ENCODE measurements at places on chromosomes 3 and 15. TPM values are rescaled to one million over a fixed set of nuclear protein-coding genes. Genes with fewer than 3 reads are reported as not detected.

DNA sequence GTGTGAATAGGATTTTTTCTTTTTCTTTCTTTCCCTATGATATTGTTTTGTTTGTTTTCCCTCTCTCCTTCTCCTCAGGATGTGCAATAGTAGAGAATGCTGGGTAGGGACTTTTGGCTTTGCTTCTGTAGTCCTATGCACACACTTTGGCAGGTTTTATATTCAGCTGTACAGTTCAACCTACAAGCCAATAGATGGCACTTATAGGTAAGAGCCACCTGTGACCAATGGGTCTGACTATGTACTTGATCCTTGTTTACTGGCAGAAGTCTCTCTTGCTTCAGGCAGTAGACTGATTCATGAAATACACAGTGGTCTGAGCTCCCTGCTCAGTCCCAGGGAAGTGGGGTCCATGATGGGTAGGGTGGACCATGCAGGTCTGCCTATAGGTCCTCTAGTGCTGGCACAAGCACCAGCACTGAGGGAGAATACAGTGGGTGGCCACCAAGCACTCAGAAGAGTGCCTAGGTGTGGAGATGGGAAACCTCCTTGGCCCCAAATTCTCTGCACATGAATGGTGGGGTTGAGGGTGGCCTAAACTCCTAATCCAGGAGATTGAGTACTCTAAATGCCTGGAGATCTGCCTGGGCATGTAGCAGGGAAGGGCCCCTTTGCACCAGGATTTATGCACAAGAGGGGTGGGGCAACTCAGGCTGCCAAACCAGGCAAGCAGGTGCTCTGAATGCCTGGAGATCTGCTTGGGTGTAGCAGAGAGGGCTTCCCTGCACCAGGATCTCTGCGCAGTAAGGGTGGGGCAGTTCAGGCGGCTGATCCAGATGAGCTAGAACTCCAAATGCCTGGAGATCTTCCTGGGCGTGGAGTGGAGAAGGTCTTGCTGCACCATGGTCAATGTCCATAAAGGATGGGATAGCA lies 176.1 kb downstream of the DOCK3 start:
- H3K4me3 ChIP-seq, result no peak overlapping the region
- no peaks in the 10 kb centered on the region for H3K27me3 ChIP-seq
- DNase-seq, result no peak
- H3K36me3 ChIP-seq, result no peaks in the 10 kb centered on the region

SMCO1 gene
- 0.05 TPM for total RNA-seq

PLCB2 gene
- 10.6 TPM for total RNA-seq

GOLGA6B gene
- 0.05 TPM for total RNA-seq

MYL3 gene
- total RNA-seq, result 0.51 TPM

DNA sequence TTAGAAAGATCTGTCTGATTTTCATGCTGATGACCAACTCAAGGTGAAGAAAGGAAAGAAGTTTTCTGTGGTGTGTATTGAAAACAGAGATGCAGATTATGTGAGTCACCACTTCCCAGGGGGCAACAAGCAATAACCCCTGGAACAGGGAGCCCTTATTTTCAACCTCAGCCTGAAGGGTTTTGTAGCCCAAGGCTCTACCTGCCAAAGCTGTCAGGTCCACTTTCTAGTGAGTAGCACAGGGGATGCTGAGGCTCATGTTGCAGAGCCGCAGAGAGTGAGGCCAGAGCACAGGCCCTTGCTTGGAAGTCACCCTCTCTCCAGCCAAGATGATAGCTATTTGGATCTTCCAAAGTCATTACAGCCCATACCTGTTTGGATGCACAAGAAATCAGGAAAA lies 152.2 kb upstream of the SLC24A5 start:
- no peaks in the 10 kb centered on the region for H3K4me1 ChIP-seq
- H3K4me3 ChIP-seq, result no peak overlapping the region
- H3K27me3 ChIP-seq, result no peaks in the 10 kb centered on the region
- DNase-seq, result no peak
- no peak overlapping the region for H3K27ac ChIP-seq
- no peaks in the 10 kb centered on the region for H3K36me3 ChIP-seq

DNA sequence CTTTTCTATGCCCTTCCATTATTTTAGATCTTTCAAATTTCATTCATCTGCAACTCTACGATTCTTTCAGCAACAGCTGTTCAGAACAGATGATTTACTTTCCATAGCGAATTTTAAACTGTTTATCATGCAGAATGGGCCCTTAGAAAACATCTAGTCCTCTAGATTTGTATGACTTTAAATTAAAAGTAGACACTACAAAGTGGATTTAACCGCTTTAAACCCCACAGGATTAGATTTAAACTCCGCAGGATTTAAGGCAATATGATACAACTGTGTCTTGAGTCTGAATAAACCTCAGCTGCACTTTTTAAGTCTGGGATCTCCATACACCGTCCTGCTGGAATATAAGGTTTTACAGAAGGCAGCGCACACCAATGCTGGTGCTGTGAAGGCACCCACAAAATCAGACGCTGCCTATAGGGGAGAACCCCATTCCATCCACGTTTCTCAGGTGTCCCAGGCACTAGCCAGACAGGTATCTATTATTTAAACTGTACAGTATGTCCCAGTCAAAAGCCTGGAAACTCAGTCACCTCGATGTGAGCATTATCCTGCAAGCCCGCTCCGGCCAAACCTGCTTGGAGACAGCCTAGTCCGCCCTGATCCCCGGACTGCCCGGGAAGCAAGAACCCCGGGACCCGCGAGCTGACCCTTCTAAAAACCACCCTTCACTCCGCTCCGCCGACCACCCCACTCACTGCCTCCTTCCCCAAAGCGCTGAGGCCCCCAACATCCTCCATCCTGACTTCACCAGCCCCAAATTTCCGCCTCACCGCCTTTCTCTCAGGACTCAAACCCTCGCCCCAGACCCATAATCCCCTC lies 768 bp downstream of the ANO10 start:
- no peaks in the 10 kb centered on the region for H3K36me3 ChIP-seq
- H3K27ac ChIP-seq, result peak overlapping the region; percentile 44
- DNase-seq, result no peak
- no peaks in the 10 kb centered on the region for H3K27me3 ChIP-seq
- H3K4me3 ChIP-seq, result peak overlapping the region; percentile 93
- peaks cover 2% of the 10 kb centered on the region for H3K4me1 ChIP-seq

DNA sequence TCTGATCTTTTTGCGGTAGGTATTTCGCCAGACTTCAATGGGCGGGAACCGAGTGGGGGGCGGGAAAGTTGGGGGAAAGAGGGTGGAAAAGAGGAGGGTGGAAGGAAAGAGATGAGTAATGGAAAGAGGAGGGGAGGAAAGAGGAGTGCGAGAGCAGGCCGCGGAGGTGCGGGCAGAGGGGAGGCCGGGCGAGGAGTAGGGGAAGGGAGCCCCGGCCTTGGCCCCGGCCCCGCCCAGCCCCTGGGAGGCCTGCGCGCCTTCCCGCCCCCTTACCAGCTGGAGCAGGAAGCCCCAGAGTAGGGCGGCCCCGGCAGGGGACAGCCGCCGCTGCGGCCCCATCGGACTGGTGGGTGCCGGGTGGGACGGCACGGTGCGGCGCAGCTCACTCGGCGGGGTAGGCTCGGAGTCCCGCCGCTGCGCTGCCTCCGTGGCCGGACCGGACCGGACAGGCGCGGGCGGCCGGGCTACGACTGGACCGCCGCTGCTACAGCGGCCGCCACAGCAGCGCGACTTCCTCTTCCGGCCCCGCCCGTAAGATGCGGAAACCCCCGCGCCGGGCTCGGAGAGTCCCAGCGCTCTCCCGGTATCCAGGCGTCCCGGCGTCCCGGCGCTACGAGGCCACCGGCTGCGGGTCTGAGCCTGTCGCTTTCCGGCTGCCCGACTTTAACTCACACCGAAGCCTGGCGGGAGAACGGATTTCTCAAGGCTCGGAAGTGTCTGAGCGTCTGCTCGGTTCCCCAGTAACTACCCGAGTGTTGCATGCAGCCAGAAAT lies at the start of gene SPPL2A:
SPPL2A (minus strand) TSS at position 512 of the 773 bp plus-strand sequence; CDS start at position 339, 173 bp downstream.
- peak within 1 kb of the TSS; percentile 97 for H3K27ac ChIP-seq
- H3K4me1 ChIP-seq, result peaks cover 3% of the 10 kb centered on the region
- DNase-seq, result peak; percentile 82
- no peaks in the 10 kb centered on the region for H3K27me3 ChIP-seq

MAGEL2 gene
- under 0.01 TPM for total RNA-seq

GRCh38 chr3:71310359-71310979 lies 273.1 kb downstream of the FOXP1 start:
- DNase-seq, result no peak
- no peak overlapping the region for H3K4me3 ChIP-seq
- peaks cover 16% of the 10 kb centered on the region for H3K4me1 ChIP-seq
- H3K27me3 ChIP-seq, result no peaks in the 10 kb centered on the region
- no peaks in the 10 kb centered on the region for H3K36me3 ChIP-seq

CCDC33 gene
- not detected for total RNA-seq

VPS39 gene
- 41.2 TPM for total RNA-seq

DPPA4 gene
- 3.1 TPM for total RNA-seq

ATP8B4 gene
- total RNA-seq, result 17.7 TPM

- DNase-seq, result no peak
- H3K4me1 ChIP-seq, result no peaks in the 10 kb centered on the region
- H3K4me3 ChIP-seq, result no peak overlapping the region
- H3K36me3 ChIP-seq, result no peaks in the 10 kb centered on the region
- H3K27ac ChIP-seq, result no peak overlapping the region
- H3K27me3 ChIP-seq, result no peaks in the 10 kb centered on the region
Measured at GRCh38 chr3:166461626-166462025, 624.4 kb upstream of the BCHE start.
